Spleen (tissue), 13 donors: ENCODE measurements at places on chromosomes 3 and 15. TPM values are rescaled to one million over a fixed set of nuclear protein-coding genes. Genes with fewer than 3 reads are reported as not detected.

Gene TTC21A
- 12.1 TPM for total RNA-seq

Gene ALPK3
- 0.72 TPM for total RNA-seq

Gene SYNPR
- total RNA-seq, result not detected

Gene RFX7
- 19.0 TPM for total RNA-seq

Gene FEZF2
- not detected for total RNA-seq

Gene OR4F15
- not detected for total RNA-seq

Gene CCR4
- total RNA-seq, result 4.9 TPM

Gene DUOXA2
- total RNA-seq, result not detected

Gene PLCB2
- 189 TPM for total RNA-seq

Gene PLA2G4B
- 4.0 TPM for total RNA-seq

Gene ATP8B4
- total RNA-seq, result 23.1 TPM

Gene COPS2
- total RNA-seq, result 49.2 TPM

Gene NR2F2
- total RNA-seq, result 114 TPM

Gene RTP4
- total RNA-seq, result 13.8 TPM

Gene AMT
- total RNA-seq, result 15.5 TPM

Gene IGSF10
- total RNA-seq, result 2.6 TPM

Gene UPK1B
- not detected for total RNA-seq

Gene GPR149
- not detected for total RNA-seq

Gene CD80
- total RNA-seq, result 19.7 TPM

Gene ZNF662
- total RNA-seq, result 5.1 TPM

Gene LDHAL6B
- not detected for total RNA-seq

Gene PIAS1
- 104 TPM for total RNA-seq

Gene MAP1A
- 2.9 TPM for total RNA-seq
